HepG2 (cell line): ENCODE measurements at places on chromosomes 4 and X. TPM values are rescaled to one million over a fixed set of nuclear protein-coding genes. Genes with fewer than 3 reads are reported as not detected.

GRCh38 chrX:72100051-72100755 lies 31.5 kb downstream of the RTL5 start:
- H3K4me3 ChIP-seq: no peak overlapping the region
- H3K36me3 ChIP-seq: no peaks in the 10 kb centered on the region
- H3K4me1 ChIP-seq: no peaks in the 10 kb centered on the region
- no peaks in the 10 kb centered on the region for H3K27me3 ChIP-seq
- H3K27ac ChIP-seq: no peak overlapping the region

- no peaks in the 10 kb centered on the region for H3K27me3 ChIP-seq
- DNase-seq: no peak
- H3K36me3 ChIP-seq: no peaks in the 10 kb centered on the region
- no peak overlapping the region for H3K4me3 ChIP-seq
- H3K27ac ChIP-seq: no peak overlapping the region
- no peaks in the 10 kb centered on the region for H3K4me1 ChIP-seq
These were observed 755.5 kb downstream of the GLUD2 start for GRCh38 chrX:121802881-121803412.

GRCh38 chr4:40720916-40721315 lies 28.8 kb upstream of the NSUN7 start:
- H3K4me1 ChIP-seq: no peaks in the 10 kb centered on the region
- H3K36me3 ChIP-seq: no peaks in the 10 kb centered on the region
- H3K27ac ChIP-seq: no peak overlapping the region

DNA sequence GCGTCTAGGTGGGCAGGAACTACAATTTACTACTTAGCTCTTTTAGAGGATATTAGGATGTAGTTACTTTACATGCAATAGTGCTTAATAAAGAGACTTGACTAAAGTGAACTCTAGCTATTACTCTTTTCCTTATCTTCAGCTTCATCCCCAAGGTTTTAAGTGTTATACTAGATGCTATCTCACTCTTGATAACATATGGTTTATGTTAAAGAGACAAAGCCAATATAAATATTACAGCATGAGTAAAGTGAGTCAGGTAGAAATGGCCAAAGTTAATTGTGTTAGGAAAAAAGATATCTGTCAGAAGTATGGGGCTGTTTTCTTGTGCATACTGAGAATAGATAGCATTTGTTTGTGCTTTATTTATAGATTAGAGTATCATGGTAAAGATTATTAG lies 80.5 kb downstream of the STAG2 start:
- no peak overlapping the region for H3K27ac ChIP-seq
- H3K4me3 ChIP-seq: no peak overlapping the region
- H3K27me3 ChIP-seq: no peaks in the 10 kb centered on the region
- no peak for DNase-seq

DNA sequence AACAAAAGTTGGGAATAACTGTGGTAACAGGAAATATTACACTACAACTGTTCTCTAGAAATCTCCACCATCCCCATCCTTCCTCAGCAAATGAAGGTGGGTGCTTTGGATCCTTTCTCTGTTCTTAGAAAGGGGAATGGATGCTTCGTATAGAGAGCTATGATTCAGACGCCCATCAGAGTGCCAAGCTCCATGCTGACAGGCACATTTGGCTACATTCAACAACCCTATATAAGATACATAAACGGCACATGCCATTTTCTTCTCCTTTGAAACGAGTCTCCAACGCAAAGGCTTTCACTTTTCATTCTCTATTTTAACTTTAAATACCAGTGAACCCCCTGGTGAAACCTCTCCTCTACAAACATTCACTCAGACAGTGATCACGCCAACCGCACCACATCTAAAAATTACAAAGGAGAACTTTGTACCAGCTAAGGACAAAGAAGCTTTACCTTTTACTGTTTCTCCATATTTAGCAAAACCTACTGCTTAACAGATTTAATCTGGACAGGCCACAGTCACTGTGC lies 172.5 kb downstream of the TSPAN5 start:
- no peak overlapping the region; the same call in 1 of the 2 replicates for H3K4me3 ChIP-seq
- DNase-seq: peak; percentile 10
- no peak overlapping the region for H3K27ac ChIP-seq
- H3K4me1 ChIP-seq: 0 out of 2 replicates have a peak, but pooled peaks cover 6% of the 10 kb centered on the region
- no peaks in the 10 kb centered on the region for H3K36me3 ChIP-seq

- no peak overlapping the region for H3K27ac ChIP-seq
- no peak overlapping the region for H3K4me3 ChIP-seq
- DNase-seq: no peak
- no peaks in the 10 kb centered on the region for H3K36me3 ChIP-seq
- no peaks in the 10 kb centered on the region for H3K4me1 ChIP-seq
These were observed 537.0 kb upstream of the DIAPH2 start for GRCh38 chrX:96147681-96148080.

DNA sequence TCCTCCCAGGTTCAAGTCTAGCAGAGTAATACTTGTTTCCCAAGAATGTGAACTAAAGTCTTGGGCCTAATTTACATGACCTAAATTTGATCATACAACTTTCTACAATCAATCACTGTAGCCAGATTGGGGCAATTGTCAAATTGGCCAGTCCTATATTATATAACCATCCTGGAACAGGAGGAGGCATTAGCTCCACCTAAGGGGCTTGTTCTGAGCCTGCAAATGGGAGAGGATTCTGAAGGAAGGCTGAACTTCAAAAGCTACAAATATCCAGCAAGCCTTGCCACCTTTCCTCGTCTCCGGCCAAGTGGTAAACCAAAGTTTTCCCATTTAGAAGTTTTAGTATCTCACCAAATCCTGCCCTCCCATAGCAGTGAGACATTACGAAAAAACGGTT lies 1289.6 kb upstream of the TENM3 start:
- H3K4me1 ChIP-seq: no peaks in the 10 kb centered on the region
- H3K4me3 ChIP-seq: no peak overlapping the region
- DNase-seq: peak; percentile 2
- no peaks in the 10 kb centered on the region for H3K36me3 ChIP-seq
- no peaks in the 10 kb centered on the region for H3K27me3 ChIP-seq

DNA sequence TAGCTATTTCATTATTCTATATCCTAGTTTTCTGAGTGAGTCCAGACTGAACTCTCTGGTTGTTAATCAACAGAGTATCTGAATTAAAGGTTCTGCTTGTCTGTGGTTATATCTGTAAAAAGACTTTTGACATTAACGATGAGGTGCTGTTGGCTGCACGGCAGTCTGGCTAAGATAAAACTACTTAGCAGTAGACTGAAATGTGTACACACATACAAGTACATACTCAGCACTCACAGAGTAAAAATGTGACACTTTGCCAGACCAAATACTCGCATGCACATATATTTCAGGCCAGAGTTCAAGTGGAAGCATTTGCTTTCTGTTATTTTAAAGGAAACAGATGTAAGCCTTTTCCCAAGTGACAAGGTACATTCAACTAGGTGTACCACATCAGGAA lies 80.5 kb downstream of the PRDM5 start:
- H3K36me3 ChIP-seq: no peaks in the 10 kb centered on the region
- DNase-seq: no peak
- no peaks in the 10 kb centered on the region for H3K4me1 ChIP-seq
- no peaks in the 10 kb centered on the region for H3K27me3 ChIP-seq
- H3K27ac ChIP-seq: no peak overlapping the region
- no peak overlapping the region for H3K4me3 ChIP-seq

Gene NLRP2B
- not detected in 2 replicates for total RNA-seq

DNA sequence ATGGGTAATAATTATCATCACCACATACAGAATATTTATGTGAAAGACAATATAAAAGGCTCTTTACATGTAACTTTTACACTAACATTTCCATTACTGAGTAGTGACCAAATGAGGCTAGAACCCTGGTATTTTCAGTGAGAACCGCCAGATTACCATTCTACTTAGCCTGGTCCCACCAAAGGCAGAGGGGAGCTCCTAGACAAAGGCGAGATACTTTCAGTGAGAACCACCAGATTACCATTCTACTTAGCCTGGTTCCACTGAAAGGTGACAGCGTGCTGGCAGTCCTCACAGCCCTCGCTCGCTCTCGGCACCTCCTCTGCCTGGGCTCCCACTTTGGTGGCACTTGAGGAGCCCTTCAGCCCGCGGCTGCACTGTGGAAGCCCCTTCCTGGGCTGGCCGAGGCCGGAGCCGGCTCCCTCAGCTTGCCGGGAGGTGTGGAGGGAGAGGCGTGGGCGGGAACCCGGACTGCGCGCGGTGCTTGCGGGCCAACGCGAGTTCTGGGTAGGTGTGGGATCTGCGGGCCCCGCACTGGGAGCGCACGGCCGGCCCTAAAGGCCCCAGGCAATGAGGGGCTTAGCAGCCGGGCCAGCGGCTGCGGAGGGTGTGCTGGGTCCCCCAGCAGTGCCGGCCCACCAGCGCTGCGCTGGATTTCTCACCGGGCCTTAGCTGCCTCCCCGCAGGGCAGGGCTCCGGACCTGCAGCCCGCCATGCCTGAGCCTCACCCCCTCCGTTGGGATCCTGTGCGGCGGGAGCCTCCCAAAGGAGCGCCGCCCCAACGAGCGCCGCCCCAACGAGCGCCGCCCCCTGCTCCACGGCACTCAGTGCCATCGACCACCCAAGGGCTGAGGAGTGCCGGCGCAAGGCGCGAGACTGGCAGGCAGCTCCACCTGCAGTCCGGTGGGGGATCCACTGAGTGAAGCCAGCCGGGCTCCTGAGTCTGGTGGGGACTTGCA lies 1276.1 kb downstream of the PCDH7 start:
- H3K4me3 ChIP-seq: no peak overlapping the region
- no peaks in the 10 kb centered on the region for H3K36me3 ChIP-seq
- no peak overlapping the region for H3K27ac ChIP-seq
- no peak for DNase-seq

Gene SLC9B1
- total RNA-seq: 0.20 TPM in 1 of 2 replicates, not detected in the other

DNA sequence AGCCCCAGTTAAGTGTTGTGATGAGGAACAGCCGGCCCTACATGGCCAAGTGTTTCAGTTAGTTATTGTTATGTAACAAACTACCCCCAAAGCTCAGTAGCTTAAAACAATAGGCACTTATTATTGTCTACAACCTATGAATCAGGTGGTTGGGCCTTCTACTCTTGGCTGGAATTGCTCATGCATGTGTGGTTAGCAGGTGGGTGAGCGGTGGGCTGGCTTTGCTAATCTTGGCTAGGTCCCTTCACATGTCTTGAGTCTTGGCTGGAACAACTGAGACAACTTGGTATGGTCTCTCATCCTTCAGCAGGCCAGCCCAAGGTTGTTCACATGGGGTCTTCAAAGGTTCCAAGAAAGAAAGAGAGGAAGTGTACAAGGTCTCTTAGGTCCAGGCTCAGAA lies 54.5 kb upstream of the CHRNA9 start:
- no peaks in the 10 kb centered on the region for H3K36me3 ChIP-seq
- DNase-seq: no peak
- H3K27me3 ChIP-seq: peaks cover 5% of the 10 kb centered on the region; the same call in 1 of the 3 replicates
- no peaks in the 10 kb centered on the region for H3K4me1 ChIP-seq

DNA sequence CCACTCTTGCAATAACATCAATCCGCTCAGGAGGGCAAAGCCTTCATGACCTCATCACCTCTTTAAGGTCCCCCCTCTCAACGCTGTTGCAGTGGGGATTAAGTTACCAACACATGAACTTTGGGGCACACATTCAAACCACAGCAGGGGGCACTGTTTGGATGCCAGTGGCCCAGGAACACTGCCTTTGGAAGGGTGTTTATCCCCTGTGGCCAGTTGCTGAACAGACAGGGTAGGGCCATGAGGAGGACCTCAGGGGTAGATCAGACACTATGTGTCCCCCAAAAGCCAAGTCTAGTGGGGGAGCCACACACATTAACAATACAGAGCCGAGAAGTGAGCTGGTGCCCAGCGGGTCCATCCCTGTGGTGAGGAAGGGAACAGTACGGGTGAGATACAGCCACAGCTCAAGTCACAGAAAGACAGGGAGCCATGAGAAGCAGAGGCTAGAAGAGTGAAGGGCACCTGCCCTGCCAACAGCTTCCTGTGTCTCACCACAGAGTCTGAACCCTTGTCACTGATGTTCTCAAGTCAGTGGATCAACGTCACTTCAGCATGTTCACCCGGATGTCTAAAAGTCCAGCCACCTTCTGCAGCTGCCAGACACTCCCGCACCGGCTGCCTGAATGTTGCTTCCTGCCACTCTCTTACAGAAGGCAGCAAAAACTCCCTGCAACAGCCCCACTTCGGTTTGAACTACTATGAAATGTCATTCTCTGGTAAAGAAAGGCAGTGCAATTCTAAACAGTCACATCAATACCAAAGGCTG lies 19.9 kb upstream of the MXD4 start:
- no peak overlapping the region for H3K4me3 ChIP-seq
- no peak for DNase-seq
- no peaks in the 10 kb centered on the region for H3K4me1 ChIP-seq
- no peak overlapping the region for H3K27ac ChIP-seq

Gene FMR1NB
- total RNA-seq: not detected in 2 replicates

DNA sequence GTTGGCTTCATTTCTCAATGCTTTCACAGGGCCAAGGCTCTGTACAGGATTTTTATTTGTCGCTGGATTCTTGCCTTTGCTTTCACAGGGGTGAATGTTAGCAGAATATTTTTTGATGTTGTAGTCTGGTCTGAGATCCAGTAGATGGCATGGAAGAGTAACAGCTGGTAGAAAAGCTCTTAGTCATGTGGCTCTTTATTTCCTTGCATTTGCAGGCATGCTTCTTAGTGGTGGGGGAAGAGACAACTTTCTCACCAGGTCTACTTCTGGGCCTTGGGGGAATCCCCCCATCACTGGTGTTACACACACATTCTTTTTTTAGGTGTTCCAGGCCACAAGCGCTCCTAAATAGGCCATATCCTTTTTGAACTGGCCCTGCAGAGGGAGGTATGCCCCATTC lies 58.2 kb upstream of the DKK2 start:
- no peak overlapping the region for H3K27ac ChIP-seq
- no peaks in the 10 kb centered on the region for H3K36me3 ChIP-seq
- H3K4me1 ChIP-seq: no peaks in the 10 kb centered on the region

DNA sequence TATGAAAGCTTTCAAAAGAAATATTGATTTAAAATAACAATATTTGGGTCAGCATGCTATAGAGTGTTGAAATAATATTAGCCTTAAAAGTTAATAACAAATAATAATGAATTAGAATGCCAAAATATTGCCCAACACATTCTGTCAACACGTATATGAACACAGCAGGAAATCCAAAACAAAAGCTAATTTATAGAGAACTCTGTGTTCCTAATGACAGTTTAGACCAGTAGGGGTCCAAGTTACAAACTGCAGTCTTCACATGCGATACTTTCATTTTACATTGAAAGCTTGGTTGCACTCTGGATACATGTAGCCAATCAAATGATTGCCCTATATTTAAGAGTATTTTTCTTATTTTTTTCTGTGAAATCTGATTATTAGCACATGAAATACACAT lies 274.4 kb downstream of the DCTD start:
- no peaks in the 10 kb centered on the region for H3K4me1 ChIP-seq
- peak; percentile 9 for DNase-seq
- no peaks in the 10 kb centered on the region for H3K27me3 ChIP-seq
- no peak overlapping the region for H3K27ac ChIP-seq
- H3K4me3 ChIP-seq: no peak overlapping the region
- H3K36me3 ChIP-seq: no peaks in the 10 kb centered on the region

- H3K4me3 ChIP-seq: no peak overlapping the region
- H3K36me3 ChIP-seq: no peaks in the 10 kb centered on the region; the same call in 1 of the 2 replicates
- no peak for DNase-seq
- H3K27ac ChIP-seq: no peak overlapping the region
- 0 out of 2 replicates have a peak, but pooled peaks cover 5% of the 10 kb centered on the region for H3K4me1 ChIP-seq
These were observed 103.9 kb downstream of the PPA2 start for GRCh38 chr4:105369988-105370387.

GRCh38 chr4:48008021-48008596 lies 8.4 kb downstream of the CNGA1 start:
- H3K36me3 ChIP-seq: no peaks in the 10 kb centered on the region
- no peak overlapping the region for H3K27ac ChIP-seq
- DNase-seq: no peak
- H3K4me3 ChIP-seq: no peak overlapping the region

GRCh38 chr4:172648471-172648870 lies 520.1 kb upstream of the GALNT7 start:
- no peak overlapping the region for H3K4me3 ChIP-seq
- H3K4me1 ChIP-seq: no peaks in the 10 kb centered on the region
- no peaks in the 10 kb centered on the region for H3K36me3 ChIP-seq
- no peak overlapping the region for H3K27ac ChIP-seq
